ENCODE measurements at places on chromosomes 7 and 10.

GRCh38 chr10:102024799-102025198 lies 31.2 kb downstream of the ARMH3 start:
- no peak for DNase-seq

GRCh38 chr7:105353752-105354328 lies 34.9 kb downstream of the SRPK2 start:
- peak; percentile 73 for DNase-seq

DNA sequence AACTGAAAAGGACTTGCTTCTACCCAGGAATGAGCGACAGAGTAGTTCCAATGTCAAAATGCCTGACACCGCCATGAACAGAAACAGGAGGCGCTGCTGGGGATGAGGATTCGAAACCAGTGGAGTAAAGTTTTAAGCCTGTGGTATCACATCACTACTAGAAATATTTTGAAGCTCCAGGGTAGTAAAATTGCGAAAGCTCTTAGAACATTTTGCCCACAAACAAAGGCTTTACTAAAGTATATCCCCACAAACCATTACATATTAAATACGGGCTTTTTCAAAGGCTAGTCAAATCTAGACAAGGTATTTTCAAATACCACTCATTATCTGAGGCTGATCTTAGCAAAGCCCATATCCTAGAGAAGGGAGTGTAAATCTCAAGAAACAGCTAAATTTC lies 2.4 kb downstream of the PRDX3 start:
- DNase-seq, result no peak

DNA sequence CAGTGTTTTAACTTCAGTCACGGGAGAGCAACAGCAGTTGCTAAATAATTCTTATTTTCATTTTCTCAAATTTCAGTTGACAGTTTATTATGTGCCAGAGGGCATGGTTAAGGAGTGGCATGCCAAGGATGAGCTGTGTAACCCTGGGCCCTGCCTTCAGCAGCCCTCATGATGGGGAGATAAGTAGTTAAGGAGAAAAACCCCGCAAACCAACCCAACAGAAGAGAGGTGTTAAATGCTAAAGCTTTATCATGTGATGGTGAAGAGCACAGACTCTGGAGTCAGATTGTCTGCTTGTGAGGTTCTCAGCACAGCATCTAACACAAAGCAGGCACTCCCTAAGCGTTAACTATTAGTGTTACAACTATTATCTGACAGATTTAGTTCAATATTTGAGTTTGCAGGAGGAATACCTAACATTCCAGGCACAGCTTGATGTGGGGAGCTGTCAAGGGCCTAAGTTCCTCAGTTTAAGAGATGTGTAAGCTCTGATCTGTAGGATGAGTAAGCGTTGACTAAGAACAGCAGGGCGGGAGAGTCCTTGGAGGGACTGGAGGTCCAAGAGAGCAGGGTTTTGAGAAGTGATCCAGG lies 29.6 kb downstream of the STAM start:
- no peak for DNase-seq

GRCh38 chr10:69890065-69890847 lies 88.5 kb downstream of the COL13A1 start:
- no peak for DNase-seq

- no peak for DNase-seq
These were observed 138.3 kb upstream of the PALS2 start for GRCh38 chr7:24434972-24435371.

GRCh38 chr10:70661623-70662361 lies 10.5 kb upstream of the ADAMTS14 start:
- DNase-seq, result no peak

GRCh38 chr10:91797048-91797690 lies 1.1 kb upstream of the TNKS2 start:
- no peak for DNase-seq

GRCh38 chr10:92419740-92420545 lies 129.0 kb downstream of the MARCHF5 start:
- DNase-seq, result peak; percentile 75

- no peak for DNase-seq
These were observed 49.8 kb upstream of the DAGLB start for GRCh38 chr7:6497637-6497905.

- no peak for DNase-seq
These were observed 66.3 kb downstream of the GLI3 start for GRCh38 chr7:42170724-42171123.
